ENCODE measurements at places on chromosomes 2 and 18. TPM values are rescaled to one million over a fixed set of nuclear protein-coding genes. Genes with fewer than 3 reads are reported as not detected.

DNA sequence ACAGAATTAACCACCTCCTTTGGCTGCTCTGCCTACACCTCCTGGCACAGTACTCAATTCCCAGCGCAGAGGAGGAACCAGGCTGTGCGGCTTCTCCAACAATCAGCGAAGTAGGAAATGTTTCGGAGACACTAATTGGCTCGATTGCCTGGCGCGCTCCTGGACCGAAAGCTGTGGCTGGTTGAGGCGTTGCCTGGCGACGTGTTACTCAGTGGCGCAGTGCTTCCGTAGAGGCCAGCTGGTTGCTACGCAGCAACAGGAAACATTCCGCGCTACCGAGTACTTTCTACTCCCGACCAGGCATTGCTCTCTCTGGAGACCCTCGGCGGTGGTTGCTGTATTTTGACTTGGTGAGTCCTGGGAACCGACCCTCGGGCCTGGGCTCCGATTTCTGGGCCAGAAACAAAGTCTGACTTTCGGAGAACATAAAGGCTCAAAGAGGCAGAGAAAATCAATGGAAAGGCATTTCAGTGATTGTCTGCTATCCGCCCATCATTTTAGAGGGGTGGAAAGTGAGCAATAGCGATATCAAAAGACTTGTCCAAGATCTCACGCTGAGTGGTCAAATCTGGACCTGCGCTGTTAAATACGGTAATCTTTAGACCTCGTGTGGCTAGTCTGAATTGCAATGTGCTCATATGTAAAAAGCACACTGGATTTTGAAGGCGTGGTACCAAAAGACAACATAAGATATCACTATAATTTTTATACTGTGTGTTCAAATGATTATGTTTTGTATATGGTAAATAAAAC is at the start of gene DNAH6:
Gene DNAH6 (plus strand): TSS at position 265 of the 753 bp plus-strand sequence. CDS start 1,329 bp downstream, outside the sequence.
- H3K27me3 ChIP-seq = peaks cover 3% of the 10 kb centered on the region
- DNase-seq = peak; percentile 78
- H3K27ac ChIP-seq = no peak within 1 kb of the TSS

DNA sequence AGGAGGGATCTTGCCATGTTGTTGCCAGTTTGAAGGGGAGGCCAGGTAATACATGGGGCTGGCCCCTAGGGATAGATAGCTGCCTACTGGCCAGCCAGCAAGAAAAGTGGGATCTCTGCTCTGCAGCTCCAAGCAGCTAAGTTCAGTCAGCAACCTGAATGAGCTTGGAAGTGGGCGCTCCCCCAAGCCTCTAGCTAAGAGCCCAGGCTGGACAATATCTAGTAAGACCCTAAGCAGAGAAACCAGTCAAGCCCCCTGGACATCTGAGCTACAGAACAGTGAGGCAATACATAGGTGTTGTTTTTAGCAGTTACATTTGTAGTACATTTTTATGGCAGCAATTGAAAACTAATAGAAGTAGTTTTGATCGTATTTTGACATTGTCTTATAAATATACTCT is 409.8 kb upstream of the SMIM21 start:
- no peak overlapping the region for H3K4me3 ChIP-seq
- no peaks in the 10 kb centered on the region for H3K27me3 ChIP-seq
- H3K4me1 ChIP-seq = no peaks in the 10 kb centered on the region
- no peak for DNase-seq
- no peak overlapping the region for H3K27ac ChIP-seq
- no peaks in the 10 kb centered on the region for H3K36me3 ChIP-seq

GRCh38 chr2:2896011-2896410 is 481.6 kb downstream of the EIPR1 start:
- H3K36me3 ChIP-seq = no peaks in the 10 kb centered on the region
- H3K4me1 ChIP-seq = no peaks in the 10 kb centered on the region
- no peak overlapping the region for H3K4me3 ChIP-seq
- no peak overlapping the region for H3K27ac ChIP-seq
- no peak for DNase-seq
- no peaks in the 10 kb centered on the region for H3K27me3 ChIP-seq

FRZB gene
- not detected for total RNA-seq

GRCh38 chr2:124081154-124081716 is 56.1 kb downstream of the CNTNAP5 start:
- no peak overlapping the region for H3K4me3 ChIP-seq
- no peaks in the 10 kb centered on the region for H3K36me3 ChIP-seq
- no peaks in the 10 kb centered on the region for H3K27me3 ChIP-seq
- no peak overlapping the region for H3K27ac ChIP-seq

SERPINB4 gene
- total RNA-seq = not detected

ACYP2 gene
- total RNA-seq = 18.1 TPM

C2orf78 gene
- not detected for total RNA-seq

- H3K27ac ChIP-seq = no peak within 1 kb of the TSS
- peaks cover 7% of the 10 kb centered on the region for H3K4me1 ChIP-seq
- DNase-seq = no peak
- H3K4me3 ChIP-seq = no peak within 1 kb of the TSS
- no peaks in the 10 kb centered on the region for H3K36me3 ChIP-seq
- no peaks in the 10 kb centered on the region for H3K27me3 ChIP-seq
These were observed at the start of gene OTOF for GRCh38 chr2:26477911-26478253. Gene OTOF, minus strand, starts transcription at chr2:26478124.

DNA sequence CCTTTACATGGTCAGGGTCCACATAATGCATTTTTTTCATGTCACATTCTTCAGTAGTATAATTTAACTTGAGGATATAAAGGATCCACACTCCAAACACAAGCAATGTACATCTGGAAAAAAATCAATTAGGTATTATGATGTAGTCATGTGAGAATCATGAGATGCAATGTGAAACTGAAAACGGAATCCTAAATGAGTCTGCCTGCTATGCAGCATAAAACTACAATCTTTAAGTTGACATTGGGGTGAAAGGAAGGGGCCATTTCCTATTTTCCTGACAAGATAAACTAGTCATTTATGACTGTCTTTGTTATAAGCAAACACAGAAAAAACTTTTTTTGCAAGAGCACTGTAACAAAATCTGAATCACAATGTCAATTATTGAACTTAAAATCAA is 27.6 kb downstream of the ST3GAL5 start:
- H3K36me3 ChIP-seq = peaks cover 31% of the 10 kb centered on the region
- H3K4me1 ChIP-seq = peaks cover 24% of the 10 kb centered on the region
- DNase-seq = no peak

HSPE1 gene
- total RNA-seq = 47.6 TPM

- no peaks in the 10 kb centered on the region for H3K36me3 ChIP-seq
- H3K4me3 ChIP-seq = no peak overlapping the region
- DNase-seq = no peak
These were observed 971.0 kb upstream of the GYPC start for GRCh38 chr2:125684932-125685331.

PLGLB1 gene
- 1.4 TPM for total RNA-seq

LYG1 gene
- 4.1 TPM for total RNA-seq

GALR1 gene
- total RNA-seq = not detected

DNA sequence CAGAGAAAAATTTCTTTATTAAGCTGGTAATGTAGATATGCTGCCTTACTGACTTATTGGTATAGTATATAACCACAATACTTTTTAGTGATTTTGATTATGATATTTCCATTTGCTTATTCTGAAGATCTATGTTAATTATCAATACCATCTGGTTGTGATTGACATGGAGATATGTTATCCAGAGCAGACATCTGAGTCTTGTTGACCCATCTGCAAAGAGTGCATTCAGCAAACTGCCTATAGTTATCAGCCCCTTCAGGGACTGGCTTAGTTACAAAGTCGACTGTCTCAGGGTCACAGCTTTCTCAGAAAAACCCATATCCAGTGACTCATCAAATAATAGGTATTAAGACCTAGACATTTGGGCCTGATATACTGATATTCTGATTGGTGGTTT is 475.7 kb downstream of the DSC3 start:
- H3K4me1 ChIP-seq = no peaks in the 10 kb centered on the region
- no peak overlapping the region for H3K27ac ChIP-seq
- no peak for DNase-seq
- H3K27me3 ChIP-seq = no peaks in the 10 kb centered on the region
- no peak overlapping the region for H3K4me3 ChIP-seq
- no peaks in the 10 kb centered on the region for H3K36me3 ChIP-seq

DNA sequence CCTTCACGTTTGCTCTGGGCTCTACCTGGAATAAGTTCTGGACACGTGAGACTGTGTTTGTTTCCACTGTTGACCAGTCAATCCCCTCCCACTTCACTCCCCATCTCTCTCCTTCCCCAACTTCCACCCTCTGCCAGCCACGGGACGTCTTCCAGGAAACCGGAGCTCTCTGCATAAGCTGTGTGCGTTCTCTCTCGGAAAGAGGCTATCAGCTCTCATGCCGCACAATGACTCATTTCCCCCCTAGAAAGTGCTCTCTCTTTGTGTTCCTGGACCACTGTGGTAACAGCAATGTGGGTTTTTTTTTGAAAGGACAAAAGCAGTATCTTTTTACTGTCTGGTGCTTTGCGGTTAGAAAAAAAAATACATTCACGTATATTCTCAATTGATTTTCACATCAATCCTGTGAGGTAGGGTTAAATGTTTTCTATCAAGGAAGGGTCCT is 10.2 kb downstream of the PROKR1 start:
- peaks cover 21% of the 10 kb centered on the region for H3K4me1 ChIP-seq
- no peaks in the 10 kb centered on the region for H3K36me3 ChIP-seq
- H3K27me3 ChIP-seq = no peaks in the 10 kb centered on the region
- no peak overlapping the region for H3K4me3 ChIP-seq
- peak; percentile 49 for DNase-seq
- H3K27ac ChIP-seq = no peak overlapping the region

TUBA4B gene
- total RNA-seq = not detected

DNA sequence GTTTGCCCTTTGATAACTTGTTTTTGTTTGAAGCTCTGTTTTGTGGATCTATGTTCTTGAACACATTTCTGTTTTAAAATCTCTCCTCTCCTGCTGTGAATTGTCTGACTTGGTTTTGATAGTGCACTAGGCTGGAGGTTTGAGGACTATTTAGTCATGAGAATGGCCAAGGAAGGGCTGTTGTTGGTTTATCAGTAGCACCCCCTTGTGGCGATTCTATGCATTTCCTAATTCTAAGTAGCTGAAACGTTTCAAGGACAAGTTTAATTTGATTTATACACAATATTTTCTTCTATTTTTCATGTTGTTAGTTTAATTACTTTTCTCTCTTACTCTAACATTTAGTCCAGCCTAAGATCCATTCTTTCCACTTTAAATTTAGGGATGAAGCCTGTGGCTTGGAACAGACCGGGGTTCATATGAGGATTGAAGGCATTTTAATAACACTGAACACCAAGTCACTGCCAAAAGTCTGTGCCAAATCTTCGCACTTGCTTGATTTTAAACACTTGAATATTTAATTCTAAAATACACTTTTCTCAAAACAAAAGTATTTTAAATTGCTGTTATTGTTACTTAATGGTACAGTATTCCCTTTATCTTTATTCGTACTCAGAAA is 166.0 kb downstream of the SOCS6 start:
- no peaks in the 10 kb centered on the region for H3K4me1 ChIP-seq
- H3K36me3 ChIP-seq = no peaks in the 10 kb centered on the region
- H3K27me3 ChIP-seq = no peaks in the 10 kb centered on the region
- peak; percentile 67 for DNase-seq
- H3K4me3 ChIP-seq = no peak overlapping the region

DNA sequence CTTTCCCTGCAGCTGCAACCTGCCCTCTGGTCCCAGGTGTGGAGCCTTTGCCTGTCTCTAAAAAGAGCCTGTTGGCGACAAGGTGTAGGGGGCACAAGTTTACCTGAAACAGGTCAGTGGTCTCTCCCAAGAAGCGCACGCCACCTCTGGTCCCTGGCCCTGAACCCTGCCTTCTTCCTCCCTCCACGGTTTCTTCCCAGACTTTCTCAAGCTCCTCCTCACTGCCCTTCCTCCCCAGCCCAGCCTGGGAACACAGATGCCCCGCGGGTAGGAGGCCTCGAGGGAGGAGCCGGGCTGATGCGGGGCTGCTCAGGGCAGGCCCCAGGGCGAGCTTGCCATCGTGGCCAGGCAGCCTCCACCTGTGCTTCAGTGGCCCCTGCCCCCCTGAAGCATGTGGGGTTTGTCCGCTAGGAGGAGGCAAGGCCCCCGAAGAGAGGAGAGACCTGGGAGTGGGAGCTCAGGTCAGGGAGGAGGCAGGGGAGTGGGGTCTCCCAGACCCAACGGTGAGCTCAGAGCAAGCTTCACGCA is 89.5 kb downstream of the SMAD7 start:
- no peaks in the 10 kb centered on the region for H3K36me3 ChIP-seq
- no peak overlapping the region for H3K4me3 ChIP-seq
- no peak overlapping the region for H3K27ac ChIP-seq
